AG09319 (cell line): ENCODE measurements at places on chromosomes 5 and 9.
A peak's percentile ranks its signal among the peaks of the same experiment; 100 is the strongest.

DNA sequence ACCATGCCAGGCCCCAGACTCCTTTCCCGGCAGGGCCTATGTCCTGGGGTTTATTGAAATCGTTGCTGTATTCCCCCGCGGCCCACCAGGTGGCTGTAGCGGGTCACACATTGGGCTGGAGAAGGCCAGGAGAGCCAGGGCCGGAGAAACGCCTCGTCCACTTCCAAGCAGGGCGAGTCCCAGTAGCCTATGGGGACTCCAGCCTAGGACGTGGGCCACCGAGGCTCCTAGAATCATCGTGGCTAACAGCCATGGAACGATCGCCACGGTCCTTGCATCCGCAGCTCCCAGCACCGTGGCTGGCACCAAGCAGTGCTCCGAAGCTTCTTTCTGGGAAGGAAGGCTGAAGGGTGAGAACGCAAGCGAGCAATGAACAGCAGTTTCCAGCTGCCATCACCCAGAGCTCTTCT, 87.7 kb downstream of the ENTREP1 start:
- peak; percentile 20 for DNase-seq

GRCh38 chr9:130707225-130707976, 13.8 kb downstream of the EXOSC2 start:
- DNase-seq: no peak

DNA sequence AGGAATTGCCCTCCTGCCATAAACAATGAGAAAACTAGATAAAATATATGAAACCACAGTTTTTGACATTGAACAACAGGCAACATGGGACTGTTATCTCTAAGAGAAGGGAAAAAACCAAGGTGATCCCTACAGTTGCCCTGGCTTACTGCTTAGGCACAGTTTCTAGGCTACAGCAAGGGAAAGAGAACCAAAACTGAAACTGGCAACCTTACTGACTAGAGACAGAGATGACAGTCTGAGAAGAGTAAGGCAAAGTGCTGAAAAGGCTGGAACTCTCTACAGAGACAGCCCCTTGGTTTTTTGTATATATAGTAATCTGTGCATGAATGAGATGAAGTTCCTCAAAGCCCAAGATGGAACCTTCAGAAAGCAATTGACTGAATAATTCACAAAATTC, 36.2 kb upstream of the REEP2 start:
- DNase-seq: no peak

GRCh38 chr9:107693625-107694326, 204.2 kb upstream of the KLF4 start:
- no peak for DNase-seq

DNA sequence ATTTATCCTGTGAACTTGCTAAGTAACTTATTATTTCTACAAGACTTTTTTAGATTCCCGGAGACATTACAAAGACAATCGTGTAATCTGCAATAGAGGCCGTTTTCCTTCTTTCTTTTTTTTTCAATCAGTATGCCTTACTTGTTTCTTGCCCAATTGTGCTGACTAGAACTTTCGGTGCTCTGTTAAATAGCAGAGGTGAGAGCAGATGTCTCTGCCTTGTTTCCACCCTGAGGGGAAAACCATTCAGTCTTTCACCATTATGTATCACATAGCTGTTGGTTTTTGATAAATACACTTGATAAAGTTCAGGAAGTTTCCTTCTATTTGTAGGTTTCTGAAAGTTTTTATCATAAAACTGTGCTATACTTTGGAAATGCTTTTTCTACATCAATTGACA, 10.3 kb downstream of the SPATA31E1 start:
- DNase-seq: no peak

DNA sequence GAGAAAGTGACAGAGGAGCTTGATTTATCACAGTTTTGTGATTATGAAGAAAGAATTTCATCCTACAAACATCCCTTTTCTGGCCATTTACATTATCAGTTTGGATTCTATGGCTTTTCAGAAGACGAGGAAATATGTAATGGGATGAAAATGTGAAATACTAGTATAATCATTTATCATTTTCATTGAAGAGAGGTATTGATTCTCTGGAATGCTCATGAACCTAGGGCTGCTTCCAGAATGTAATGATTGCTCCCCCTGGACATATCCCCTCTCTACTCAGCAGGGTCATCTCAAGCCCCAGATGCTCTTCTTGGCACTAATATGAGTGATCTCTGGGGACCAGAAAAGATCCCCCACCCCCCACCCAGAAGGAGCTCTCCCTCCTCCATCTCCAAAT, 106.7 kb upstream of the ZNF618 start:
- DNase-seq: no peak

DNA sequence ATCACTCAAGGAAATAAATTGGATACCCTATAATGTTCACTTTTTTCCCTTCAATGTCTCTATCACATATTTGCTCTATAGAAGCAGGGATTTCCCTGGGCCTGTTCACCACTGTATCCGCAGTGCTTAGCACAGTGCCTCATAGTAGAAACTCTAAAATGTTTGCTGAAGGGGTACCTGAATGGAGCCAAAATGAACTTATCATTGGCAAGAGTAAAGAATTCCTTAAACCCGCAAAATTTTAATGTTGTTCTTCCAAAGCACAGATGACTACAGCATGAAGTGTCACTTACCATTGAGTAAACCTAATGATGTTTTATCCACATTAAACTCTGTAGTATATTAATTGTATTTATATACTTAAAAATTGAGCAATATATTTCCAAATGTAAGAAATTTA, 96.1 kb downstream of the JAKMIP2 start:
- DNase-seq: no peak

GRCh38 chr9:24245988-24246387, 299.7 kb downstream of the IZUMO3 start:
- DNase-seq: no peak
